ENCODE measurements at places on chromosomes 5 and 9. TPM values are rescaled to one million over a fixed set of nuclear protein-coding genes. Genes with fewer than 3 reads are reported as not detected.

CXCL14 gene
- total RNA-seq = not detected

FGF18 gene
- 0.28 TPM for total RNA-seq

GRCh38 chr5:115456056-115456455 lies 88.5 kb downstream of the FEM1C start:
- no peak for DNase-seq

GRCh38 chr5:171157775-171158174 lies 151.3 kb upstream of the TLX3 start:
- no peak for DNase-seq

DNA sequence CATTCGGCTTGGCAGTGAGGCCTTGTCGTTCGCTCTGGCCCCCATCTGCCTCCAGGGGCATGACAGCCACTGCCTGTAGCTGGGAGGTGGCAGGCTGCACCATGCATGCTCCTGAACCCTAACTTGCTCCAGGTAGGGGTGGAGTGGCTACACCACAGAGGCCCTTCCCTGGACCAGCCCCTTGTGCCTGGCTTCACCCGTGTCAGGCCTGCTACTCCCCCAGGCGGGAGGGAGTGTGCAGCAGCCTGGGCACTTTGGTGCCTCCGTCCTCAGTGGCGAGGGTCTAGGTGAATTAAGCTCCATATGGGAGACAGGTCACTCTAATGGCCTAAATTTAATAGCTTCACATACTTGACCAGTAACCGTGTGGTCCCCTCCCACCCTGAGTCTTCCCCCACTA lies 59.4 kb upstream of the LMX1B start:
- DNase-seq = no peak

DNA sequence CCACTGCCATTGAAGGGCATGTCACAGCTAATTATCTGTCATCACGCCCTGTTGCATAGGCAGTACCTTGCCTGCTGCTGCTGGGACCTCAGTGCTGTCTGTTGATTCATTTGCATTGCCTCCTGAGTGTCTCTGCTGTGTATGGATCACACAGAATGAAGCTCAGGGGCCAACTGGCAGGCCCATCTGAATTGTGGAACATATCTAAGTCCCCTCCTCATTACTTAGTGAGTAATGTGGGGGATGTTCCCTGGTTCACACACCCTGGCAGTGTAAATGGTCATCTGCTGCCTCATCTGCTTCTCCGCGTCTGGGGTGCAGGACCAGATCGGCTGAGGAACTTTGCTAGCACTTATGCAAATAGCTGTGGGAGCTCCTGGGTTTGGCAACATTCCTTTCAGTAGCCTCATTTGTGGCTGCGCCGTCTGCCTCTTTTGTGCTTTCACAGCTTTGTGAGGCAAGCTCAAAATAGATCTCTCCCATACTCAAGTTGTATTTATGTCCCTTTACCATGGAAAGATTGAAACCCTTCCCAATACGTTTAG lies 25.4 kb downstream of the TYRP1 start:
- DNase-seq = no peak

GRCh38 chr9:133773889-133774655 lies 35.9 kb upstream of the SARDH start:
- no peak for DNase-seq

GRCh38 chr9:18075253-18075952 lies 398.6 kb upstream of the ADAMTSL1 start:
- no peak for DNase-seq

DNA sequence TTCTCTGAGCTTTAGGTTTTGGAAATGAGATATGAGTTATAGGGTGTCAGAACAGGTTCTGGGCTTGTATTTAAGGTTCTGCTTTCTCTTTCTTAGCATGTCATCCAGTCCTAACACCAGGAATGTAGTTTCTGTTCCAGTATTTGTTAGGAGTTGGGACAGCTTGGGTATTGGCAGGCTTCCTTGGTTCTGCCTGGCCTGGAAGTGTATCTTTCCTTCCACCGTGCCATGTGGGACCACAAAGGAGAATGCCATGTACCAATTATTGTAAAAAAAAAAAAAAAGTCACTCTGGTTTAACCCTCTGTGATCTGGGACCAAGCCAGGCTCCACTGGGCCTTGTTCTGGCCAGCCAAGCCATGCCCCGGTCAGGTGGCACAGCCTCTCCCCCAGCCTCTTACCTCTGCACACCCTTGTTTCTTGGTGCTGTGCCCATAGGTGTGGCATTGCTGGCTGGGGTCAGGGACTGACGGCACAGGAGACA lies 47.8 kb downstream of the ARHGAP26 start:
- no peak for DNase-seq

POLR1E gene
- total RNA-seq = 37.0 TPM

DNA sequence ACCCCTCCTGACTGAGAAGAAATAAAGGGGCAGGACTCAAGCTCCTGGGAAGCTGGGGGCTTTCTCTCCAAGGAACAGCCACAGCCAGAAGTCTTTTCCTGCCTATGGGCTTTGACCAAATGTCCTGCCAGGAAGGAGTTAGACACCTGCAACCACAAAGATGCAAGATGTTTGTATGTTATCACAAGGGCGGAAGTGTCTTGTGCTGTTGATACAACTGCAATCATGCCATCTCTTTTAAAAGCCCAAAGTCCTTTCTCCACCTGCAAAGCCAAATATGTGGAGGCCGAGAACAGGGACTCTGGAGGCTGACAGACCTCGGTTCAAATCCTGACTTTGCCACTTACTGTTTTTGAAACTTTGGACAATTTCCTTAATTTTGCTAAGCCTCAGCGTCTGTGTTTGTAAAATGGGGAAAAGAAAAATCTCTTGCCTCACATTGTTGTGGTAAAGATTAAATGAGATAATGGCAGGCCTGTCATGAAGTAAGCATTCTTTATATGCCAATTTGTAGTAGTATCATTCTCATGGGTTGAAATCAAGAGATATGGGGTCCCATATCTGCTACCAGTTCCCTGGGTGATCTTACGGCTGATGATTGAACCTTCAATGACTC lies 17.0 kb downstream of the HRH2 start:
- no peak for DNase-seq

FAXDC2 gene
- total RNA-seq = not detected

PCSK1 gene
- not detected for total RNA-seq

DNA sequence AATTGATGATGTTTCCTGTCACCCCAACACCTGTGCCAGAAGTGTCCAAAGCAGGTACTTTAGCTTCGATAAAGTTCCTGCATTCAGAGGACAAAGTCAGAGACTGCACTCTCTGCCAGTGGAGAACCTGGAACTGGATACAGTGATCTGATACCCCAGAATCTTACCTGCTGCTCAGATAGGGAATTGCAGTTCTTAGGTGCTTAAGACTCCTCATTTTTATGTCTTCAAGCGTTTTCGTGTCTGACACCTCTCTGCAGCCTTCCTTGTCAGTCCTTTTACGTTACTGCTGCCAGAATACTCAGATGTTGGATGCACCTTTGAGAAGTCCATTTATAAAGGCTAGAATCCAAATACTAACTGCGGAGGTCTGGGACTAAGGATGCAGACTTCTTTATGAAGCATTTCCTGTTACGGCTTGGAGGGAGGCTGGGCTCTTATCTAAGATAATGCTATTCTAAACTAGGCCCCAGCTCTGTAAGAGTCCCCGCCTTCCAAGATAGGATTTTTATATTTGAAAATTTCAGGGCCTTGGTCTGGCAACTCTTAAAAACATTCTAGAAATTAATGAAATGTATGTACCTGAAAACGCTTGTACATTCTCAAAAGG lies 1.9 kb downstream of the ISOC1 start:
- no peak for DNase-seq

- no peak for DNase-seq
Observed at GRCh38 chr5:36665628-36666027, 59.2 kb downstream of the SLC1A3 start.

GRCh38 chr5:113176196-113176595 lies 199.6 kb downstream of the DCP2 start:
- DNase-seq = no peak

GMCL2 gene
- not detected for total RNA-seq

GRCh38 chr9:134343637-134344036 lies 17.4 kb downstream of the RXRA start:
- no peak for DNase-seq

C5orf52 gene
- not detected for total RNA-seq

CDX1 gene
- total RNA-seq = not detected

CCNB1 gene
- 163 TPM for total RNA-seq

DNA sequence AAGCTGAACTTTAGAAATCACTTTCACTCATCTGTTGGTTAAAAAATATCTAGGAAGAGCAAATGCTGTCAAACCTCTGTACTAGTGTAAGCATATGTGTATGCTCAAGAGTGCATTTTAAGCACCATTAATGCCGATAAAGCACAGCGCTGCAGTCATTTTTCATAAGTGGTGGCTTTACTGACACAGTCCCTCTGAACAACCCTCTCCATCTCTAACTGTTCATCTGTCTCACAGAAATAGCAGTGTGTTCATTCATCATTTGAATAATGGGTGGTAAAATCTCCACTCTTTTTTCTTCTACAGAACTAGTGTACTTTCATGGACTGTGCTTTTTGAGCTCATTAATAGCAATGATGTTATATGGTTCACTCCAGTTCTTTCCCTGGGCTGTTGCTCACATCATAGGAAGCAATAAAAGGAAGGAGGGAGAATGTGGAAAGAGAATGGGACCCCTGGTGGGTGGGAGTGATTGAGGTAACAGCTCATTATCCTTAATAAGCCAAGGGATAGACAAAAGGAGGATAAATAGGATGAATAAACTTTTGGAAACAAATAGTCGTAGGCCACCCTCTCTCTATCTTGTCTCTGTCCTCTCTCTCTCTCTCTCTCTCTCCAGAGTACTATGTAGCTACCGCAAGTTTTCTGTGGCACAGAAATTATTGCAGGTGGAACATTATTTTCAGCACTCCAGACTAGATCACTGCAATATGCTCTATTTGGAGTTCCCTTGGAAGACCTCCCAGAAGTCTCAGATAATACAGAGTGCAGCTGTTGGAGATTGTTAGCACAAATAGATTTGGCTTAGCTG lies 117.9 kb upstream of the PRDM9 start:
- DNase-seq = no peak

DNA sequence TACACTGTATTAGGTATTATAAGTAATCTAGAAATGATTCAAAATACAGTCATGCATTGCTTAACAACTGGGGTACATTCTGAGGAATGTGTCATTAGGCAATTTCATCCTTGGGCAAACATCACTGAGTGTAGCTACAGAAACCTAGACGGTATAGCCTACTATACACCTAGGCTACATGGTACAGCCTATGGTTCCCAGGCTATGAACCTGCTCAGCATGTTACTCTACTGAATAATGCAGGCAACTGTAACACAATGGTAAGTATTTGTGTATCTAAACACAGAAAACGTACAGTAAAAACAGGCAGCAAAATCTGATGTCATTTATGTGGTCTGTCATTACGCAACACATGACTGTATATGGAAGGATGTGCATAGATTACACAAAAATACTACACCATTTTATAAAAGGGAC lies 96.8 kb downstream of the RAPGEF6 start:
- no peak for DNase-seq

DNA sequence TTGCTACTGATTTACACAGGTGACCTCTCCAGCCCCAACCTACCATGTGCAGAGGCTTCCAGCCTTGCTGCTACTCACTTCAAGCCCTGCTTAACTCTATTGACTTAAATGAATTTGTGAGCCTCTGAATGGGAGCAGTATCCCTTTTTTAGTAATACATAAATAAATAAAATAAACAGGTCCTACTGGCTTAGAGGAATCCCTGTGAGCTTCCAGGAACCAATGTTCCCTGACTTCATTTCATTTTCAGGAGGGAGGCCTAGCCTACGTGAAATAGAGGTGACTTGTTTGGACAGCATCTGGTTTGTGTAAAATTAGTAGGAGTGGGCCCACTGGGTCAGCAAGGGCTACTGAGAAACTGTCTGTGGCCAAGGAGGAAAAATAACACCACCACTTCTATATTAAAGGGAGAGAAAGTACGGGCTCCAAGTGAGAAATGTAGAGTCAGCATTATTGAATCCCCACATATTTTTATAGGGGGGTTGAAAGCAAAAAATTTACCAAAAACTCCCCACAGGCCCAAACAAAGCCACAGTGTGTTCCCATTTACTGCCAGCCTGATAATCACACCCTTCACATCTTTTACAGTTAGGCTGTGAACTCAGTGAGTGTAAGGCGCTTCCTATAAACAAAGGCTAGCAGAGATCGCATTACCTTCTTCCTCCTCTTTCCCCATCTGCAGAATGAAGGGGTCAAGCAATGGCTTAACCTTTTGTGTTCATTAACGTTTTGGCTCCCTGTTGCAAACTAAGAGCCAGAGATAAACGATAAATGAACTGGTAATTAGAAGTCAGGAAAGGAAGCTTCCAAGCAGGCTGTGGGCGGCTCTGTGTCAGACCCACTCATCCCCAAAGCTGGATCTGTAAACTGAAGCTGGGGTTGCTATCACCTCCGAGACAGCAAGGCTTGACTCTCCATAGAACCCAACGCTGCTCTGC lies 138.8 kb upstream of the LIFR start:
- DNase-seq = no peak

NR4A3 gene
- total RNA-seq = 2.4 TPM

DNA sequence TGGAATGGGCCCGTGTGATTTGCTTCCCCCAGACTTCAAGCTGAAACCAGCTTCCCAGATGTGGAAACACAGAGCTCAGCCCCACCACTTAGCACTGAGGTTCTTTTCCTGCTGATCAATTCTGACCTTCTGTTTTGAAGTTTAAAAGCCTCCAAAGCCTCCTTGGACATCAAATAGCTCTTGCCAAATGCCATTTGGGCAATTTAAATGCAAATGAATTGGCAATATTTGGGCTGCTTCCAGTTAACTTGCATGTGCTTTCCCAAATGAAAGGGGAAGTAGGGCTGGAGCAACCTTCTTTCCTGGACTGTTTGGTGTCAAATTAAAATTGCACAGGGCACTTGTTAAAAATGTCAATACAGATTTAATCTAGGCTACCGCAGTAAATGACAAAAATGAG lies 710.5 kb downstream of the TLR4 start:
- no peak for DNase-seq

ADGRD2 gene
- total RNA-seq = not detected

DNA sequence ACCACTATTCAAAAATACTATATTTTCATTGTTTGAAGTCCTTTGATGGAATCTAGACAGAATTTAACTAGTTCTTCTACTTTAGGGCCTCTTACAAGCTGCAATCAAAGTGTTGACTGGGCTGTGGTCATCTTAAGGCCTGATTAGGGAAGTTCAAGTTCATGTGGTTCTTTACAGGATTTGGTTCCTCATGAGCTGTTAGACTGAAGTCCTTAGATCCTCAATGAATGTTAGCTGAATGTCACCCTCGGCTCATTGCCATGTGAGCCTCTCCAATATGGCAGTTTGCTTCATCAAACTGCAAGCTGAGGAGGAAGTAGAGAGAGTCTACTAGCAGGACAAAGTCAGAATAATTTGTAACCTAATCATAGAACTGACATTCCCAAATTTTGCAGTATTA lies 135.1 kb downstream of the CSNK1G3 start:
- no peak for DNase-seq

DNA sequence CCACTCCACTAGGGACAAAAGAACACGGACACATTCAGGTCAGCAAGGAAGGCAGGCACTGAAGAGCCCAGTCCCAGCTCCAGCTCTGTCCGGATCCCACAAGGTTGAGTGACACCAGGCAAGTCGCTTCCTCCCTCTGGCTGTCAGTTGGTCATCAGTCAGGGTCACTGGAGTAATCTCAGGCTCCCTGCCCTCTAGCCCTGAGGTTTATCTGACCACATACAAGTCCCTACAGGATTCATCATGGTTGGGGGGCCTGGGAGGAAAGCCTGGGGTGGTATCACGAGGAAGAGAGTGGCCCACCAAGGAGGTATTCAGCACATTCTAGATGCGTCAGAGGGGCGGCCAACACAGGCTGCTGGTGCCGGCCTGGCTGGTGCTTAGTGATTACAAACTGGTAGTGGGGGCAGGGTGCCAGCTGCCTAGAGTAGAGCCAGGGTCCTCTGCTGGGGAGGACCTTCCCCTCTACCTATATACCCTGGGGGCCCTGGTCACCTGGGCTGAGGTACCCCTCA lies 81.5 kb downstream of the SHB start:
- no peak for DNase-seq

F2RL2 gene
- total RNA-seq = not detected

GABRP gene
- total RNA-seq = not detected
